ENCODE measurements at places on chromosomes 1 and 21. TPM values are rescaled to one million over a fixed set of nuclear protein-coding genes. Genes with fewer than 3 reads are reported as not detected.

GRCh38 chr1:3553166-3553939 lies 58.0 kb downstream of the MEGF6 start:
- DNase-seq, result no peak

DNA sequence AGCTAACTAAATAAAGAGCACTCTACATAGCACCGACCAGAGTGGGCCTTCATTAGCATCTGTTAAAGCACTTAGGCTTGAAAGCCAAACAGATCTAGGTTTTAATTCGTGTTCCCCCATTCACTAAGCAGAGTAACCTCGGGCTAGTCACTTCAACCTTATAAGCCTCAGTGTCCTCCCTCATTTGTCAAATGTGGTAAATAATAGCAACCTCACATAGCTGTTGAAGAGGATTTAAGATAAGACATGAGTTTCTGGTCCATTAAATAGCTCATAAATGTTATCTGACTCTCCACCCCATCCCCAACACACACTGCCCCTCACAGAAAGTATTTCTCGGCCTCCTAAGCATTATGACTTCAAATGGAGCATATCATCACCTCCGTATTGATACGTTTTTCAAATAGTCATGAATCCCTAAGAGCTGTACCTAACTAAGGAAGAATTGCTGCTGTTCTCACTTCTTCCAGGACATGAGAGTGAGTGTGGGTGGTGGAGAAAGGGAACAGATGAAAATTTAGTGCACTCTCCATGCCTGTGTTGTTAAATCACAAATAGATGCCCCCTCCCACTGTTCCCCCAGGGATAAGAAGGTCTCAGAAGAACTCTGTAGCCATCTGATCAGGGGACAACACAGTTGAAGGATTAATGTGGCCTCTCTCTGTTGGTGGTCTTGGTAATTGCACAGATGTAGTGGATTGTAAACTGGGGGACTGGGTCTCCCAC lies 47.6 kb downstream of the PLPP3 start:
- peak; percentile 26 for DNase-seq

The SFN gene
- 17.4 TPM for total RNA-seq

DNA sequence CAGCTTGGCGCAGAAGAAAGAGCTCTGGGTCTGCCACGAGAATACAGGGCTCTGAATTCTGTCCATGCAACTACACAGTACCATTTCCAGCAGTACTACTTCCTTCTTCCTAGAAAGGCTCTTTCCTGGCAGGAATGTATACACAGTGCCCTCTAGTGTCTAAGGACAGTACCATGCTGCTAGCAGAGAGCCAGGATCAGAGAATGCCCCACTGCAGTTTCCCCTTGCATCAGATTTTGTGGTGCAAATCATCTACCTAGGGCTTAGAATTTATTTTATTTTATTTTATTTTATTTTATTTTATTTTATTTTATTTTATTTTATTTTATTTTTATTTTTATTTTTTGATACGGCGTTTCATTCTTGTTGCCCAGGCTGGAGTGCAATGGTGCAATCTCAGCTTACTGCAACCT lies 50.8 kb downstream of the PAX7 start:
- no peak for DNase-seq

DNA sequence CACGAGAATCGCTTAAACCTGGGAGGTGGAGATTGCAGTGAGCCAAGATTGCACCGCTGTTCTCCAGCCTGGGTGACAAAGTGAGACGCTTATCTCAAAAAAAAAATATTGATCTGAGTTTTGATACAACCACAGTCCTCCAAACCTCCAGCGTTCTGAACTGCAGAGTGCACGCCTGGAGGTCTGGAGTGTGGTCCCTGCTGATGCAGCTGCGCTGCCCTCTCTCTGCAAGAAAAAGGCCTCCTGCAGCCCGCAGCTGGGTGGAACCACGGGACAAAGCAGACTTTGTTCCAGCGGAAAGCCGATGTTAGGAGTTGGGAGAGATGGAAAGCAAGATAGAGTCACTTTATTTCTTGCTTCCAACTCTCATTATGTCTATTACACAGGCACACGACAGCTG lies 144.9 kb upstream of the SOD1 start:
- peak; percentile 78 for DNase-seq

All from stomach (tissue), 19 donors.